ENCODE measurements at places on chromosomes 12 and 14.

DNA sequence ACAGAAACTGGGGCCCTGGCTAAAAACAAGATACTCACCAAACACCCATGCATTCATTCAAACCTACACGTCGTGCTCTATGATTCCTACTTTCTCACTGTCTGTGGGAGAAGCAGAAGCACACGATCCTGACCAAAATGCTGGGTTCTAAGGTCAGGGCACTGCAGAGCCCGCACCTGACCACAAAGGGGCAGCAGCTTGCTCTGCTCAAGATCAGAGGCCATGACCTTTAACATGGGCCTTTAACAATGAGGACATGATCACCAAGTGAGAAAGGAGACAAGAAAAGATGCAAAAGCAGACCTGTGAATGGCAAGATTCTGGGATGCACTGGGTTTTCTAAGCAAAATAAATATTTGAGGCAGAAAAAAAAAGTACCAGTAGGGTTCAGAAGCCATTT lies 40.1 kb upstream of the VPS33A start:
- DNase-seq: no peak

- no peak for DNase-seq
Observed at GRCh38 chr12:22307811-22308210, 26.7 kb downstream of the ST8SIA1 start.

DNA sequence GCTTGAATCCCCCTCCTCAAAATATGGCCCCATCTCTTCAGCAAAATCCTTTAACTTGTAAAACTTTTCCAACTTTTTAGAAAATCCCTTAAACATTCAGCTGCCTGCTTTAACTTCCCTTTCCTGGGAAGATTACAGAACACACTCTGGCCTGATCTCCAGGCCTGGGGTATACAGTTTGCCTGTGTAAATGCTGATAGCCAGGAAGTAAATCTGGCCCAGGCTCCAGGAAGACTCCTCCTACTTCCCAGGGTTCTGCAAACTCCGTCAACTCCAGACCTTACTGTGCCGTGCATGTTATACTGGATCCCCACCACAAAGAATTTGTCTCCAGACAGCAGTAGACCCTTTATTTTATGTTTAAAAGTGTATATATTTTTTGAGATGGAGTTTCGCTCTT lies 67.0 kb upstream of the FERMT2 start:
- no peak for DNase-seq

- peak; percentile 10 for DNase-seq
Observed at GRCh38 chr12:20189767-20190166, 178.6 kb upstream of the PDE3A start.

DNA sequence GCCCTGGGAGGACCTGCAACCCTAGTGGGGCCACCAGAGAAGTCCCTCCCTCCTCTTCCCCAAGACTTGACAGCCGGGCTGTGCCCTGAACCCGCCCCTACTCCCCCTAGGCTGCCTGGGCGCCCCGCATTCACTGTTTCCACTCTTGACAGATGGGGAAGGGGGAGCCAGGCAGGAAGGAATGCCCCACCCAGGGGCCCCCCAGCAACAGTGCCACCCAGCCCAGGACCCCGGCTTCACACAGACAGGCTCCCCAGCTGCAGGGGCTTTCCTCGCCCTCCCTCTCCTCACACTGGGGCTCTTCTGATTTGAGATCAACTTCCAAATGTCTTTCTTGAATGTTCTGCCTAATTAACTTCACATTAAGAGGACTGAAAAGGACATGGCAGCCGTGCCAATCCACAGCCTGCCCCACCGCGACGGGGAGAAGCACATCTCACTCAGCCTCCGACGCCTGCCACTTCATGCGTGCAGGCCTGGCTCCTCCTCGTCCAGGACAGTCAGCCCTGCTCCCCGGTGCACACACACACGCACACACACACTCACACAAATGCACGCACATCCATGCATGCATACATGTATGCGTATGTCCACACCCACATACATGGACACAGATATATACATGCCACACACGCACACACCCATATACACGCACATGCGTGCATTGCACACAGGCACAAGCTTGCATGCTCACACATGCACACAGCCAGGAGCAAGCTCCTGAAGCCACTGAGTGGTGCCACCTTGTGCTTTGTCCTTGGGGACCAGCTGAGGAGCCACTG lies 19.6 kb upstream of the C14orf180 start:
- DNase-seq: no peak

GRCh38 chr14:82710267-82710841 lies 1176.7 kb upstream of the SEL1L start:
- peak; percentile 38 for DNase-seq

DNA sequence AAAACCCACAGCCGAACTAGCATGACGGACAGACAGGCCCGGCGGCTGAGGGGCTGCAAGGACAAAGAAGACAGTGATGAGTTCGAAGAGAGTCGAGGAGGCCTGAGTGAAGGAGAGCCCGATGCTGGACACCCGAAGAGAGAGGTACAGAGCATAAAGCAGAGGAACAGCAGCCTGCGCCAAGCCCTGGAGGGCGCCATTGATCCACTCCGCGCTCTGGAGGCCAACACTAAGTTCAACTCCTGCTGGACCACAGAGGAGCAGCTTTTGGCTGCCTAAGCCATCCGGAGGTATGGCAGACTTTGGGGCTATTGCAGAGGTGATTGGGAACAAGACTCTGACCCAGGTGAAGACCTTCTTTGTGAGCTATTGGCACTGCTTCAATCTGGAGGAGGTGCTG lies 7.8 kb upstream of the PLXNC1 start:
- peak; percentile 58 for DNase-seq

DNA sequence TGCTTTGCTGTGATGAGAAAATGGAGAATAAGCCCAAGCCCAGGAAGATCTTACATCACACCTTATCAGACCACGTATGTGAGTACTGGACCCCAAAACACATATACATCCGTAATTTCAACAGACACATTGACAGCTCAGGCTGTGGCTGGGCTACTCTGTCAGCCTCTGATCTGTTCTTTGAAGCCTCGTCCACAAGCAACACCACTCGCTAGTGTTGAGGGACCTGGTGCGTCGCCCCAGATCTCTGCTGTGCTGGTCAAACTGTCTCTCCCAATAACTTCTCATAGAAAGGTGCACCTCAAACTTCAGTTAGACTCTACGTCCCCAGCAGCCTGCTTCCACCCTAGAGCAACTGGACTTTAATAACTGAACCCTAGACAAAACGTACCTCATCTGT lies 10.6 kb upstream of the SFSWAP start:
- DNase-seq: no peak

DNA sequence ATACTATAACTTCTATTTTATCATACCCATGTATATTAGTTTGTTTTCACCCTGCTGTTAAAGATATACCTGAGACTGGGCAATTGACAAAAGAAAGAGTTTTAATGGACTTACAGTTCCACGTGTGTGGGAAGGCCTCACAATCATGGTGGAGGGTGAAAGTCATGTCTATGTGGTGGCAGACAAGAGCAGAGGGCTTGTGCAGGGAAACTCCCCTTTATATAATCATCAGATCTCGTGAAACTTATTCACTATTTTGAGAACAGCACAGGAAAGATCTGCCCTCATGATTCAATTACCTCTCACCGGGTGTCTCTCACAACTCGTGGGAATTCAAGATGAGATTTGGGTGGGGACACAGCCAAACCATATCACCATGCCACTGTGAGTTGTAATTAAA lies 135.8 kb downstream of the SYNE2 start:
- no peak for DNase-seq

GRCh38 chr12:91926848-91927247 lies 218.8 kb downstream of the BTG1 start:
- DNase-seq: no peak

GRCh38 chr12:70686299-70686698 lies 49.1 kb upstream of the PTPRB start:
- DNase-seq: no peak

DNA sequence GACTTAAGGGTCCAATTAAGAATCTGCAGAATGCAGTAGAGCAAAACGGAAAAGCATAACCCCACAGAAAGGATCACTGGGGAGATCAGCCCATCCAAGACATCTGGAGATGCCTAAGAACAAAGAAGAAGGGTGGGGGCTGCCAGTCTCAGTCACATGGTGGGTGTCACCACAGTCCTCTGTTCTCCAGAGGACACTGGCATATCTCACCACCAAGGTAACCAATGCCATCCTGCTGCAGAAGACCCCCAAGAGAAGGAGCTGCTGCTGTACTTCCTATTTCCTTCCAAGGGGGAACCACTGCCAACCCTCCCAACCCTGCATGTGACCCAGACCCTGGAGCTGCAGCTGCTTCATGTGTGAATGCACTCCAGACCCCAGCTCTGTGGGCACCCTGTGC lies 91.2 kb downstream of the PTGER2 start:
- no peak for DNase-seq

- no peak for DNase-seq
Observed at GRCh38 chr14:103089386-103090335, 4.9 kb upstream of the EXOC3L4 start.

DNA sequence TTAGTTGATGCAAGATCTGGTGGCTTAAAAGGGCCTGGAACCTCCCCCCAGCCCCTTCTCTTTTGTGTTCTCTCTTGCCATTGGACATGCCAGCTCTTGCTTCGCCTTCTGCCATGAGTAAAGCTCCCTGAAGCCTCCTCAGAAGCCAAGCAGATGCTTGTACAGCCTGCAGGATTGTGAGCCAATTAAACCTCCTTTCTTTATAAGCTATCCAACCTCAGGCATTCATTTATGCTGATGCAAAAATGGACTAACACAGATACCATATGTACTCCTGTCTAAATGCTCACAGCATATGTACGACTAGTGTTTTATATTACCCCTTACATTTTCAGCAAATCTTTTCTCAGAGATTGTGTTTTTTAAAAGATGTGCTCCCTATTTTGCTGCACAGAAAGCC lies 26.7 kb downstream of the CLEC1A start:
- DNase-seq: no peak

DNA sequence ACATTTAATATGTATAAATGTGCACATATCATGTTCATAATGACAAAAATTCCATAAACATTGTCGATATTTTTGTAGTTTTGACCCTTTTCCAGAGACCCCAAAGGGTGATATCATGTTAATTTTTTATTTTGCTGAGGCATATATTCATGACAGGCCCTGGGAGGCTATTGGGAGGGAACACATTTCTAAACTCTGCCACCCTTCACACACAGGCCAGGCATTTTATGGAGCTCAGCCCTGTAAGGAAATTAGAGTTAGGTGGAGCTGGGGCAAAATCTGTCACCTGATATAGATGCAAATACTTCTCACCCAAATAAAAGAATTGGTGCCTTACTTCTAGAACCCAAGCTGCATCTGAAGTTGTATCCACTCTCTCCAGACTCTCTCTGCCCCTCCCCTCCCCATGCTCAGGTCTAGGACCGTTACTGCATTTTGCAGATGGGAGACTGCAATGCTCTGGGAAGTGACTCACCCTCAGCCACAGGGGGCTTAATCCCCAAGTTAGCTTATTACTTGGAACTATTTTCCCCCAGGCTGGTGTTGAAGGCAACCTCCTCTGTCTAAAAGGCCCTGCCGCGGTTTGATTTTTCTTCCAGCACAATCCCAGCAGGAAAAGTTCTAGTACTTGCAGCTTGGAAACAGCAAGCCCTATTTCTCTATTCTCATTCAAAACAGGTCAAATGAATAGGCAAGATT lies 238.9 kb downstream of the EMP1 start:
- DNase-seq: no peak

DNA sequence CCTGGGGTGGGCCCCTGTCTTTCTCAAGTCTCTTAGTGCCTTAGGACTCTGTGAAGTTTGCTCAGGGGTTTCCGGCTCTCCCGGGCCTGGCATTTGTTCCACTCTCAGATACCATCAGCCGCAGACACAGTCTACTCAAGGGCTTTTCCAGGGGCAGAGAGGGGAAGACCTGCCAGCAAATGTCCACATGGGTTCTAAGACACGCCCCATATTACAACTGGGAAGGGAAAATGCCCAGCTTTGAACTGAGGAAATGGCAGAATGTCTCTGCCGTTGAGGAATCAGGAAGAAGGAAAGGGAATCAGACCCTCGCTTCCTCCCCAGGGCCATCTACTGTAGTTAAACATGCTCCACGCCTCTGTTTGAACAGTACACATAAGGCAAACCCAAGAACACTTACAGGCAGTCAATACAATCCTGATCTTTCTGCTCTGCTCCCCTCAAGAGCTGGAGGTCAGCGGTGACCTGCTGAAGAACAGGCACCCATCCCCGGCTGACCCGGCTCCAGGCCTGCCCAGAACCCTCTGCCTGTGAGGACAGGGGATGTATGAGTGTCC lies 7.9 kb downstream of the CCDC85C start:
- no peak for DNase-seq
